Activated CD4-positive, alpha-beta T cell treated with anti-CD3 and anti-CD28 coated beads for 1 hour (primary cell): ENCODE measurements at places on chromosomes 3 and 15.

DNA sequence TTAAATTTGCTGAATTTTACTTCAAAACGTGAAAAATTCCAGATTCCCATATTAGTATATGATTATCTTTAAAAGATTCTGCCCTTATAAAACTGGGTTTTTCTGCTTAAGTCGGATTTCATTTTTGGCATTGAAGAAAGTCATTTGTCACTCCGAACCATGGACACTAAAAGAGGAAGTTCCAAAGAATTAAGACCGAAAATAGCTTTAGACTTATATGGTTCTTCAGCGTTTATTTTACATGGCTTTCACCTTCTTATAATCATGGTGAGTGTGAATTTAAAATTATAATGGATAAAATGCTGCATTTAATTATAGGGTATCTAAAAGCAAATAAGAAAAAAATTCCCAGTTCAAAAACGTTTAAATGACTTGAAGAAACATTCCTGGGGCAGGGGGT is 1.0 kb downstream of the C3orf38 start:
- no peak for DNase-seq

DNA sequence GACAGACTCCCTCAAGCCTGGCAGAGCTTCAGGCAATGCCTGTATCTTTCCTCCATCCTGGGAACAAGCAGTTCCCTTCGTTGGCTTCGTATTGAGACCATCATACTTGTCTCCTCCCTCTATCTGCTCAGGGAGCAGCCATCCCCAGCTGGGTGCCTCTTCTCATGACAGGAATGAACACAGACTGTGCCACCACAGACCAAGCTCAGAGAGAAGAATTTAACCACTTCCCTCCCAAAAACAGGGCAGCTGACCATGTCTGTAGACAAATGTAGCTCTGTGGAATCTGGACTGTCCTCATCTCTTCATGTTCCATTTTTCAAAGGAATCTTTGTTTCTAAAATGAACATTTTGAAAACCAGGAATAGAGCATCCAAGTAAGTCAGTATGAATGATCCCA is 245.4 kb downstream of the ERC2 start:
- no peak for DNase-seq

GRCh38 chr15:41987246-41987924 is 15.0 kb upstream of the EHD4 start:
- DNase-seq, result no peak

DNA sequence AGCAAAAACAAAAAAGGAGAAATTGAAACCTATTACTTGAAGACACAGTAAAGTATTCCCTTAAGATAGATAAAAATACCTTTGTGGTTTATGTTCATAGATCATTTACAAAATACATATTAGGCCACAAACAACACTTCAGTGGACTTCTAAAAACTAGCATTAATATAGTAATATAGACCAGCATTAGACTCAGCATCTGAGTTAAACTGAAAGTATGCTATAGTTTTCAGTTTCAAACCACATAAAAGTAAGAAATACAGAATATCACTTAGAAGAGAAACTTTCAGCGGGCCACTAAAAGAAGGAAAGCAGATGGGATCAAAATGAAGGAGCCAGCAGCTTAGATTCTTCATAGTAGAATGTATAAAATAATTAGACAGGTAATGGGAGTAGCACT is 86.6 kb downstream of the MSL2 start:
- DNase-seq, result no peak

DNA sequence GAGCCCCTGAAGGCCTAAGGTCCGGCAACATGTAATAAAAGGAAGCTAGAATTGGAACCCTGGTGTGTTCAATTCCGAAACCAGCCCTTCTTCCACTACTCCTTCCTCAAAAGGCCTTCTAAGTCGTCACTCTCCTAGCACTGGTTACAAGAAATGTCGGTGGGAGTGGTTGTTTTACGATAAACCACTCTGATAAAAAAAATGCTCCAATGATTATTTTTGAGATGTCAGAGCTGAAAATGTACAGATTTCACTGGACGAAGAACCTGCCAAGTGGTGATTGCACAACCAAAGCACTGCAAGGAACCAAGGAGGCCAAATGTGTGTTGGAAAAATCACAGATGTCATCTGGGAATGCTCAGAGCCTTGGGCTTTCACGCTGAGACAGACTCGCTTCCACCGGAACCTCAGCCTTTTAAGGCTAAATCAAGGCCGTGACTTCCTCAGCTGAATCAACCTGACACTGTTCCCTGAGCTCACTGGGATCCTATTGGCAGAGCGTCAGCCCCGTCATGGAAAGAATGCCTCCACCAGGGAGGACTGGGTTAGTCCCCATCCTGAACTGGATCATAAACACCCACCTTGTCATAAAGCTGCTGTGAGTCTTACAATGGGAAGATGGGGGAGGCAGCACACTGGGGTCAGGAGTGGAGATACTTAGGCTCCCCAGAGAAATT is 108.1 kb upstream of the THBS1 start:
- no peak for DNase-seq

DNA sequence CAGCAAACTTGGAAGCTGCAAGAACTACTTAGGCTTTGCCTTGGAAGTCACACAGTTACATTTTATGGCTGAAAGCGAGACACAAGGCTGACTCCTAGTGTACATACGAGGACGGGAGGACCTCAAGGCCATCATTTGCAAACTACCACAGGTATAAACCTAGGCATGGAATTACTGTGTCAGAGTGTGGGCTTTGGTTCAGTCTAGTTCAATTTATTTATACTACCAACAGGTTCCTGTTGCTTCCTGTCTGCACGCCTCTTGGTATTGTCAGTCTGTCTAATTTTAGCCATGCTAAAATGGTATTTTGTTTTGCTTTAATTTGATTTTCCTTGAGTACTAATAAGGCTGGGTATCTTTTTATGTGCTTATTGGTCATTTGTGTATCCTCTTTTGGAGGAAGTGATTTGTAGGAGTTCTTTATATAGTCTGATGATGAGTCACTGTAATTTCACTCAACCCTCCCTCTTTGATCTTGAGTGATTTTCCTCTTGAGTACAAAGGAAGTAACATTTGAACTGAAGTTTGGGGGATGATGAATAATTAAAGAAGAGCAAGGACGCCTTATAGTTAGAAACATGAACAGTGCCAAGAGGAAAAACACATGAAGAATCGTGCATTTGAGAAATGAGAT is 8.2 kb downstream of the ANKRD34C start:
- DNase-seq, result no peak

DNA sequence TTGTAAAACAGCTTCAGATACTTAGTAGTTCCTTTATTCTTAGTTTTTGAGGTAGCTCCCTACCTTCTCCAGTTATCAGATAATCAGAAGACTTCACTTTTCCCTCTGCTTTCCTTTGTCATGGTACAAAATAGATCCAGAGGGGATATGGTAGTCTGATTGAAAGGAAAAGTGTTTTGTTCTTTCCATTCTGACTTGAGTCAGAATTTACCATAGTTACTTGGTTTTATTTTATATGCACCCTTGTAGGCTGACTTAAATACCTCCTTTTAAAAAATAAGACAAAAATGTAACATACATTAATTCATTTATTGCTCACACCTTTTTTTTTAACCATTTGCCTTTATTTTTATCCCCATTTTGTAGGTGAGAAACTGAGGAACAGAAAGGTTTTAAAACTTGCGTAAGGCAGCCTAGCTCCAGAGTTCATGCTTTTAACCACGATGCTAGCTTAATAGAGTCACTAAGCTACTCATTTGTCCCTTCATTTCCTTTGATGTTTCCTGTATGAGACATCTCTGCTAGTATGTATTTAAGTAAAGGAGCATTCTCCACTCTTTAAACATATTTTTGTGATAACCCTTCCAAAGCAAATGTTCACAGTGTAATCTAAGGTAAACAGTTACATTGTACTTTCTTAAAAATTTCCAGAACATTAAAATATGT is 187.5 kb downstream of the KLHL25 start:
- no peak for DNase-seq

GRCh38 chr3:64140651-64141050 is 84.6 kb downstream of the PRICKLE2 start:
- DNase-seq, result no peak

- no peak for DNase-seq
Observed at GRCh38 chr3:13851091-13851849, 28.6 kb downstream of the WNT7A start.

- DNase-seq, result no peak
Observed at GRCh38 chr3:23752126-23752525, 53.6 kb upstream of the UBE2E1 start.

GRCh38 chr3:109888026-109888425 is 550.7 kb upstream of the DPPA4 start:
- DNase-seq, result no peak
